DND-41 (cell line): ENCODE measurements at places on chromosomes 16 and 17.

DNA sequence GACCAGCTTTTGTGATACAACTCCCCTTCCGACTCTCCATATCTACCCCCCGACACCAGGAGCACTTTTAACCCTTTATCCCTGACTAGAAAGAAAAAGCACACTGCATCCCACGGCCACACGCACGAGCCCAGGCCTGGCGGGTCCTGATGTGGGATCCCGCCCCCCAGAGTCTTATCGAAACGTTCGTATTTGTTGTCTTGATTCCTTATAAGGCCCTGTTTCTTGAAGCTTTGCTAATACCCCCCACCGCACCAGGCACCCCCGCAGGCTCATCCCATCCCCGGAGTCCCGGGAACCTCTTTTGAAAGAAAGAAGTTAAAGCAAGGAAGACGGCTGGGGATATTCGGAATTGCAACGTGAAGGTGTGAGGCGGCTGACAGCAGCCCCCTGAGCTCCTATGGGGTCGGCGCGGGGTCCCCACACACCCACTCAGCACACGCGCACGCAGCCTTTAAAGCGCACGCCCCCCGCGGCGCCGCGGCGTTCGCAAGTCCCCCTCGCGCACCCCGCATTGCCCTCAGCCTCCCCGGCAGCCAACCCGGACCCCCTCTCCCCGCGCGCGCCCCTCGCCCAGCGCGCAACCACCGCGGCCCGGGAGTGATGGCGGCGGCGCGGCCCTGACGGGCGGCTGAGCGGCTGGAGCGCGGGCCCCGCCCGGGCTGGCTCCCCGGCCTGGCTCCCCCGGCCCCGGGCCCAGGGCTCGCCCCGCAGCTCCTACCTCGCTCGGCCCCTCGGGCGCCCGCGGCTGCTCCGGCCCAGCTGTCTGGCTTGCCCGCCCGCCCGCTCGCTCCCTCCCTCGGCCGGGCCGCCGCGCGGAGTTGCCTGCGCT is 448 bp downstream of the STAT5B start:
- peak; percentile 51 for DNase-seq

DNA sequence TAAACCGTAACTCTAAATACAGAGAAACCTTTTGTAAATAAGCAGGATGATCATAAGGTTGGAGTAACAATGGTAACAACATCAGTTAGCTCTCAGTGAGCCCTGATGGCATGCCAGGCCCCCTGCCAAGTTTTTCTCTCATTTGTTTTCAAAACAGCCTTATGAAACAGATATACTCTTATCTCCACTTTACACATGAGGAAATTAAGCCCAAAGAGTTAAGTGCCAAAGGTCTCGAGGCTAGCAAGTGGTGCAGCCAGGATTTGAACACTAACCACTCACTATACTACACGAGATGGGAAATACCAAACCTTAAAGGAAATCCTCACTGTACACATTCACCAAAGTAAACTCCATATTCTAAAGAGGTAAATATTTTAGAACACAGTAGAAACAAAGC is 15.0 kb downstream of the USP31 start:
- no peak for DNase-seq

DNA sequence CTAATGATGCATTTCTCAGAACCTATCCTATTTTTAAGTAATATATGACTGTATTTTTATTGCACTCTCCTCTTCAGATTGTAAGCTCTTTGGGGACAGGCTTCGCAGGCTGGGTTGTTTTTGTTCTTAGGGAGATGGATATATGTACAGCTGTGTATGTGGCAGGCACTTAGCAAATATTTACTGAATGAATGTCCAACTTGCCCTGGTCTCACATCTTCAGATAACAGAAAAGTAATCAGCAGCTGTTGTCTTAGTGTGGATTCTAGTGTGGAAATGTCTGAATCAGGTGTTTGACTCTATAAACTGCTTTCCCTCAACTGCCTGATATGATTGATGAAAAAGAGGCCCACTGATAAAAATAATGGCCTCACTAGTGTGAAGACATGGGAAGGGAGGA is 47.1 kb upstream of the SLC12A3 start:
- DNase-seq = no peak

DNA sequence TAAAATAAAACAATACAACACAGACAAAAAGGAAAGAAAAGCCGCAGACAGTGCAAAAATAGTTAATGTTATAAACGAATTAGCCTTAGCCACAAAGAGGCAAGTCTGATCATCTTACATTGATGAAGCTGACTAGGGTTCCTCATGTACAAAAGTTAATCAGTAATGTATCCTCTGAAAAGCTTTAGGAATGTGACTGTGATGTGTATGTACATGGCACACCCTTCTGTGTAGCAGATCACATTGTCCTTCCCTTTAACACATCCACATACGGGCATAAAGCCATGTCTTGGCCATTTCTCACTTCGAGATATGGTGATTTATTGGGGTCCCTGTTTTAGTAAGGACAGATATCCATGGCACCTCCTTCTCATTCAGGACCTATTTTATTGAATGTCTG is 1327.5 kb upstream of the CDH8 start:
- no peak for DNase-seq

GRCh38 chr17:61469474-61469873 is 17.3 kb downstream of the TBX4 start:
- no peak for DNase-seq

GRCh38 chr16:69917311-69917710 is 33.8 kb upstream of the CLEC18A start:
- DNase-seq = no peak

GRCh38 chr16:15721018-15721417 is 71.0 kb downstream of the NDE1 start:
- DNase-seq = no peak

DNA sequence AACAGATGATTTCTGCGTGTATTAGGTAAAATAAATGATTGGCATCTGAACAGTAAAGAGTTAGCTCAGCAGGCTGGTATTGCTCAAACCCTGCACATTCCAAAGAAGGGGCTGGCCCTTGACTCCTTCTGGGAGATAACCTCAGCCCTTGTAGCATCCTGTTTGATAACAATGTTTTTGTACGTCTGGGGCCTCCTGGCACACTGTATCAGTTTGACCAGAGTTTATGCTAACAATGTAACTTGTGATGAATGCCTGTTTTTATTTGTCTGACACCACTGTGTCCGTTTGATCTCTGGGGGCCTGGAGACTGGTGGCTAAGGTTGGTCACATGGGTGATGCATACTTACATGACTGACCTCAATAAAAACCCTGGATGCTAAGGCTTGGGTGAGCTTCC is 43.8 kb upstream of the NDRG4 start:
- DNase-seq = no peak

DNA sequence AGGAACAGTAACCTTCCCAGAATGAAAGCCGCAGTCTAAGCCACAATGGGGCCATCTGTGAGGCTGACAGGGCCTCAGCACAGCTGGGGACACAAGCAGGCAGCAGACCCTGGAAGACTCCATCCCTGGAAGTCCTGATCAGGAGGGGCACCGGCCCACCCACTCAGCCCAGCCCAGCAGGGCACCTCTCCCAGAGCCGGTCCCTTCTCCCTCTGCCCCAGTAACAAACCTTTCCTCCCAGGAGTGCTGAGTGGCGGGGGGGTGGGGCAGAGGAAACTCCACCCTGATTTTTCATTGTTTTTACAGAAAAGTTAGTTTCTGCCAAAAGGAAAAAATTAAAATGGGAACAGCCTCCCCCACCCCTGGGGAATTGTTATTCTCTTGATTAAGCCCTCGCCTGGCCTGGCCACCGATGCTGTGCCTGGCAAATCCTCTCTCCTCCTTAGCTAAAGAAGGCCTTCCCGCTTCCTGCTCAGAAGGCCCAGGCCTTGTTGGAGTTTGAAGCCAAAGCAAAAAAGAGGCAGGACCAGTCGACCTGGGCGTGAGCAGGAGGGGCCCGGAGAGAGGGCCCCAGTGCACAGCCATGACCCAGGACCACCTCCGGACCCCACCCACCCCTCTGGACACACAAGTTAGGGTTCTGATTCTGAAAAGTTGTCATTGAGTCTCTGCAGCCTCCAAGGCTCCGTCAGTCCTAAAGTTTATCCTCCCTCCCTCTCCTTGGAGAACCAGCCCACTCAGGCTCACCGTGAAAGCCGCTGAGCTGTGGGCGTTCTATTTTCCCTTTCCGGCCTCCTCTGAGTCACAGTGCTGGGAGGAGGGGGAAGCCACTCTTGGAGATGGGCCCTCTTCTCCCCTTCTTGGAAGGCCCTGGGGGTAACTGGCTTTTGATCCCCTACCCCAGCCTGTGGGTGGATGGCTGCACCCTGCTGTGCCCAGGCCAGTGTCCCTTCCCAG is 128.4 kb upstream of the TNRC6C start:
- no peak for DNase-seq

GRCh38 chr17:49548506-49549310 is 27.0 kb upstream of the NXPH3 start:
- DNase-seq = no peak

DNA sequence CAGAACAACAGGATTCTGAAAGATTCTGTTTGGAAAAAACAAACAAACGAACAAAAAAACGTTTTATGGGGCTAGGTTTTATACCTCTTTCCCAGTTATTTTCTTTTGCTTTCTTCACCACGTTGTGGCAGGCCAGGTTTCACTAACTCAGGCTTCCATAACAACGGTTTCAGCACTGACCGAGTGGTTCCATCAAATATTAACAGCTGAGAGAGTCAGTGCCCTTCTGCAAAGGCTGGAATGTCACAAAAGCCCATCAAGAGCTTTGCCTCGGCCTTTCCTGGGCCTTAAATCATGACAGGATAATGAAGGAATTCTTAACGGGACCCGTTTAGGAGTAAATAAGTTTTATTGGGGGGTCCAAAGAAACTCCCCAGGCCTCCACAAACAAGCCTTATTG is 34.2 kb downstream of the MPHOSPH6 start:
- no peak for DNase-seq
